ENCODE measurements at places on chromosomes 5 and 9. TPM values are rescaled to one million over a fixed set of nuclear protein-coding genes. Genes with fewer than 3 reads are reported as not detected.
A peak's percentile ranks its signal among the peaks of the same experiment; 100 is the strongest.

GRCh38 chr5:92242170-92242569 is 859.1 kb upstream of the ARRDC3 start:
- no peak overlapping the region for H3K4me3 ChIP-seq
- no peak overlapping the region for H3K27ac ChIP-seq
- H3K4me1 ChIP-seq, result no peaks in the 10 kb centered on the region
- DNase-seq, result no peak
- no peaks in the 10 kb centered on the region for H3K36me3 ChIP-seq

DNA sequence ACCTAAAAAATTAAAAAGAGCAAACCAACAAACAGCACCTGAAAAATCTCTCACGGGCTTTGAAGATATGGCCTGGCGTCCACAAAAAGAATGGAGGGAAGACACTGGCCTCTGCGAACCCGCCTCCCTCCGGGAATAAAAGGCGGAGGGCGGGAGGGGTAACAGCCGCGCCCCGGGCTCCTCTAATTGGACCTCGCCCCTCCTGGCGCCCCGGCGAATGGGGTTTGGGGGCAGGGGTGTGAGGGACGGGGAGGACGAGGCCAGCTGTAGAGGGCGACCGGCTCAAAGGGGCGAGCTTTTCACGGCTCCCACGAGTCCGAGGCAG is 753 bp downstream of the FANCC start:
- H3K27ac ChIP-seq, result peak overlapping the region; percentile 99
- DNase-seq, result peak; percentile 67
- H3K4me3 ChIP-seq, result peak overlapping the region; percentile 99
- no peaks in the 10 kb centered on the region for H3K27me3 ChIP-seq

DNA sequence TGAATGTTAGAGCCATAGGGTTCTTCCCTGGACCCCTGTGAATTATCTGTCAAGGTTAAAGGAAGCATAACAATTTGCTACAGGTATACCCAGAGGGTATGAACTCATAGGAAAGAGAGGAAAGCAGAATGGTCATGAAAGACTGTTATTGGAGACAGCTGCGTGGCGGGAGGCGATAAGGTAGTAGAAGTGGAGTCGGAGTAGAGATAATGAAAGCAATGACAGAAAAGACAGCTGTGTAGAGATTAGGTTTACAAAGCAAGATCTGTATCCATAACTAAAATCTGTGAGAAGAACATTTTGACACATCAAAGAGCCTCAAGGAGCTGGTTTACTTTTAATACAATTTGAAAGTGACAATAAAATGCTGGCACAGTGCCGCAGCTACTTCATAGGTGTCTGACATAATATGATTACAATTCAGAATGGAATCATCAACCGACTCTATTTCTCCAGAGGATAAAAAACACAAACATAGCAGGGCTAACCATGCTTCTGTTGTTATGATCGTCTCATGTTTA is 603.9 kb downstream of the CDH12 start:
- no peak overlapping the region for H3K27ac ChIP-seq
- DNase-seq, result no peak
- no peaks in the 10 kb centered on the region for H3K36me3 ChIP-seq
- H3K4me3 ChIP-seq, result no peak overlapping the region

DNA sequence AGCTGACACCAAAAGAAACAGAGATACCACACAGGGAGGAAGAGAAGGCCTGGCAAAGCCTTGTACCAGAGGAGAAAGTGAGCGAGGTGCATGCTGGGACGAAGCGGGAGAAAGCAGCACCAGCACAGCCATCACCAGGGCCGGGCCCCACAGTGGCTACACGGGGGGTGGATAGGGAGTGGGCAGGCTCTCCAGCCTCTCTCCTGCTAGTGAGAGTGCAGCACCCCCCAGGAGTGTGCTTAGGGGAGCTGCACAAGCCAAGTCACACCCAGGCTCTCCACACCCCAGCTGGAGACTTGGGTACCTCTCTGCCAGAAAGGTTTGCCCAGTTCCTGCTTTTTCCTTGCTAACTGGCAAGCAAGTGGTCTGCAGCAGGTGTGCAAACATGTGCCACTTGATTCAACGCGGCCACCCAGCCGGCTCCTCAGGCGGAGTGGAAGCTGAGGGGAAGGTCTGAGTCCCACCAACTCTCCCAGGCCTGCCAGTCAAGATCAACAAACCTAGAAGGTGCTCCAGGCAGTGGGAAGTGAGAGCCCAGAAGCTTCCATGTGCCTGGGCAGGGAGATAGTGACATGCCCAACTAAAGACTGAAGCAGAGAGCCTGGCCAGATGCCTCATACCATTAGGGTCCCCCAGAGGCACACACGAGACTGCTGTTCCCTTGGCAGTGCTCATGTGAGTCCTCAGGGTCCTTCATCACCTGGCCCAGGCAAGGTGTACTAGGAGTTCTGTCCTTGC is 39.9 kb downstream of the BICD2 start:
- H3K27me3 ChIP-seq, result no peaks in the 10 kb centered on the region
- DNase-seq, result no peak
- peaks cover 52% of the 10 kb centered on the region for H3K4me1 ChIP-seq
- peaks cover 43% of the 10 kb centered on the region for H3K36me3 ChIP-seq
- H3K4me3 ChIP-seq, result no peak overlapping the region

- peaks cover 10% of the 10 kb centered on the region for H3K4me1 ChIP-seq
- H3K27me3 ChIP-seq, result no peaks in the 10 kb centered on the region
- H3K27ac ChIP-seq, result peak overlapping the region; percentile 17
- no peak overlapping the region for H3K4me3 ChIP-seq
- DNase-seq, result no peak
Observed at GRCh38 chr5:58117542-58117941, 342.3 kb downstream of the PLK2 start.

- peak overlapping the region; percentile 28 for H3K4me3 ChIP-seq
- no peaks in the 10 kb centered on the region for H3K27me3 ChIP-seq
- DNase-seq, result no peak
- H3K4me1 ChIP-seq, result peaks cover 100% of the 10 kb centered on the region
- peaks cover 4% of the 10 kb centered on the region for H3K36me3 ChIP-seq
Observed at GRCh38 chr5:14675865-14676300, 11.4 kb downstream of the OTULIN start.

- no peak overlapping the region for H3K4me3 ChIP-seq
- H3K4me1 ChIP-seq, result peaks cover 33% of the 10 kb centered on the region
- peaks cover 8% of the 10 kb centered on the region for H3K36me3 ChIP-seq
- no peak overlapping the region for H3K27ac ChIP-seq
- no peaks in the 10 kb centered on the region for H3K27me3 ChIP-seq
Observed at GRCh38 chr5:168086104-168086610, 205.3 kb upstream of the WWC1 start.

DNA sequence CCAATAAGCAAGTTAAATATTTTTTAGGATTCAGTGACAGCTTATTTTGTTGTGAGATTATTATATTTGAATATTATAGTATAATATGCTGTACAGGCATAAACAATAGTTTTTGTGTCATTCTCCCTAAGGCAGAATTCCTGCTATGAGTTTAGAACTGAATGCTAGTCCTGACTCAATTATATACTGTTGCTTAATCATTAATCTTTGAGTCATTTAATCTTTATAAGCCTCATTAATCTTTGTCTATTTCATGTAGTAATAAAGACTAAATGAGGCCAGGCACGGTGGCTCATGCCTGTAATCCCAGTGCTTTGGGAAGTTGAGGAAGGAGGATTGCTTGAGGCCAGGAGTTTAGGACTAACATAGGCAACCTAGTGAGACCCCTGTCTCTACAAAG is 3.6 kb upstream of the DCP2 start:
- H3K36me3 ChIP-seq, result no peaks in the 10 kb centered on the region
- no peak overlapping the region for H3K27ac ChIP-seq
- H3K4me1 ChIP-seq, result peaks cover 22% of the 10 kb centered on the region
- H3K27me3 ChIP-seq, result no peaks in the 10 kb centered on the region

Gene SMIM27
- total RNA-seq, result 17.3 TPM

- H3K27ac ChIP-seq, result peak overlapping the region; percentile 68
- no peaks in the 10 kb centered on the region for H3K36me3 ChIP-seq
- H3K27me3 ChIP-seq, result no peaks in the 10 kb centered on the region
- H3K4me1 ChIP-seq, result peaks cover 59% of the 10 kb centered on the region
Observed at GRCh38 chr5:119355244-119355638, 578 bp upstream of the TNFAIP8 start.

Gene HAPLN1
- total RNA-seq, result 2.1 TPM

- peaks cover 37% of the 10 kb centered on the region for H3K27me3 ChIP-seq
- DNase-seq, result no peak
- no peak overlapping the region for H3K4me3 ChIP-seq
- no peak overlapping the region for H3K27ac ChIP-seq
- H3K4me1 ChIP-seq, result no peaks in the 10 kb centered on the region
Observed at GRCh38 chr5:115072266-115073064, 97.2 kb downstream of the TRIM36 start.

Gene SPAG8
- total RNA-seq, result 3.4 TPM

DNA sequence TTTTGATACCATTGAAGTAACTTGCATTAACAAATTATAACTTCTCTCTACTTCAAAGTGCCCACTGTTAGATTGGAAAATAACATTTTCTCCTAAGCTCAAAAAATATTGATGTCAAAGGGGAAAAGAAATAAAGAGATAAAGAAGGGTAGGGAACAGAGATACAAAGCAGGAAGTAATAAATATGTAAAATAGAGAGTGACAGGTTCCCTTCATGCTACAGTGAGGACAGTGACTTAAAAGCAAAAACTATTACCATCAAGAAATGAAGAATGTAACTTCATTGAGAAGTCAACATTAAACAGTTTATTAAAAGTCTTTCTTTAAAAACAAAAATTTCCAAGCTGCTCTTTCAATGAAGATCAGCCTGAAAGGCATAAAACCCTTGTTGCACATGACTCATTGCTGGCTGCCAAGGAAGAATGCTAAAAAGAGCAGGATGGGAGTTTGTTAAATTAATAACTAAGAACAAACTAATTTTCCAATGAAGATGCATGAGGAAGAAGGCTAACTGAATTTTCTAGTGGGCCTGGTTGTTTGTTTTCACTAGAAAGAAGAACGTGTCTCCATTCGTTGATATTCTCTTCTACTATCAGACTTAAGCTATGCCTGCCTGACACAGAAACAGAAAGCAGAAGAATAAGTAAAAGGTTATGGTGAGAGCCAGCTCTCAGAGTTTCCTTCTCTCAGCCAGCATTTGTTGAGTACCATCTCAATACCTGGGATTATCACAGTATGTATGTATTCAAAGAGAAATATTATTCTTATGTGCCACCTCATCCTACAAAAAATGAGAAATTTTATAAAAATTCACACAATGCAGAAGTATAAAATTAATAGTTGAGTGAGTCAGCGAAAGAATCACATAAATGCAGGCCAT is 197.8 kb upstream of the NREP start:
- no peak overlapping the region for H3K27ac ChIP-seq
- H3K27me3 ChIP-seq, result no peaks in the 10 kb centered on the region
- H3K4me3 ChIP-seq, result no peak overlapping the region
- peaks cover 6% of the 10 kb centered on the region for H3K4me1 ChIP-seq
- no peaks in the 10 kb centered on the region for H3K36me3 ChIP-seq

DNA sequence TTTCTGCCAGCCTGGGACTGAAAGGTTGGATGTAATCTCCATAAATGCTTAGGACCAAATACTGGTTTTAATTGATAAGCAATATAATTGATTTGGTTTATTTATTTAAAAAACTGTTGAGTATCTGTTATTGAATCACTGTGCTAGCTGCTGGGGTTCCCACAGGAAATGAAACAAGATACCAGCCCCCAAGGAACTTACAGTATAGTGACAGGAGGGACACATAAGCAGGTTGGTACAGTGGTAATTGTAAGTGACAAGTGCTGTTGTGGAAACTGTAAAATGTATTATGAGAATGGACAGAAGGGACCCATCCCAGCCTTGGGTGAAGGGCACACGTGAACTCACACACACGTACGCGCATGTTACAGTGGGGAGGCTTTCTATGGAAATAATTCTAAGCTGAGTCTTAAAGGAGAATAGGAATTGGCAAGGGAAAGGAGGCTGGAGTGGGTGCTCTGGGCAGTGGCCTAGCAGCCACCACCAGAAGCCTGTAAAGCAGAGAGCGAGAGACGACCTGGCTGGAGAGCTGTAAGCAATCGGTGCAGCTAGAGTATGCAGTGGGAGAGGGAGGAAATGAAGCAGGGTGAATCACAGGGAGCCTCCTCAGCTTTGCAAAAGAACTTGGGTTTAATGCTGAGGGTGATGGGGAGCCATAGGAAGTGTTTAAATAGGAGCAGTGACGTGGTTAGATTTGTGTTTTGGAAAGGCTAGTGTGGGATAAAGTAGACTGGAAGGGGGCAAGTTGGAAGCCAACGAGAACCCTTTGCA is 39.3 kb downstream of the GLRA1 start:
- H3K27ac ChIP-seq, result no peak overlapping the region
- no peak for DNase-seq
- no peaks in the 10 kb centered on the region for H3K36me3 ChIP-seq
- H3K27me3 ChIP-seq, result no peaks in the 10 kb centered on the region
- H3K4me3 ChIP-seq, result no peak overlapping the region
- peaks cover 21% of the 10 kb centered on the region for H3K4me1 ChIP-seq

- H3K27ac ChIP-seq, result no peak overlapping the region
- H3K4me1 ChIP-seq, result peaks cover 6% of the 10 kb centered on the region
- H3K4me3 ChIP-seq, result no peak overlapping the region
- H3K36me3 ChIP-seq, result no peaks in the 10 kb centered on the region
Observed at GRCh38 chr5:143824851-143825720, 13.1 kb downstream of the HMHB1 start.

Gene CERT1
- 28.8 TPM for total RNA-seq

Gene OMD
- 6.4 TPM for total RNA-seq

DNA sequence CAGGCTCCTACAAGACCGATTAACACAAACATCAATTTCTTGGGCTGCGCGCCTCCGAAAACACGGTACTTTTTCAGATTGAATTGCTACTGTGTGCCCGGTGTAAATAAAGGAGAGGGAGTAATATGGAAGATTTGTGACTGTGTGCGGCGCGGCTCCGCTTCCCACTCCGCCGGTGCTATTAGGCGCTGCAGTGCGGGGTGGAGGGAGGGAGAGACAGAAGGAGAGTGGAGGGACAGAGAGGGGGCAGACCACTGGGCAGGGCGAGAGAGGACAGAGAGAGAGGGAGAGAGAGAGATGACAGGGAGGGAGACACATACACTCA is 24.7 kb upstream of the RNU6ATAC start:
- no peaks in the 10 kb centered on the region for H3K36me3 ChIP-seq
- H3K27ac ChIP-seq, result no peak overlapping the region
- DNase-seq, result no peak
- no peaks in the 10 kb centered on the region for H3K27me3 ChIP-seq

Gene PCDHB2
- 1.1 TPM for total RNA-seq

Gene RGP1
- total RNA-seq, result 30.2 TPM

Gene PCDHGA12
- total RNA-seq, result 4.8 TPM

- H3K27ac ChIP-seq, result no peak overlapping the region
- DNase-seq, result no peak
- no peak overlapping the region for H3K4me3 ChIP-seq
Observed at GRCh38 chr5:1435369-1435768, 9.9 kb downstream of the SLC6A3 start.

DNA sequence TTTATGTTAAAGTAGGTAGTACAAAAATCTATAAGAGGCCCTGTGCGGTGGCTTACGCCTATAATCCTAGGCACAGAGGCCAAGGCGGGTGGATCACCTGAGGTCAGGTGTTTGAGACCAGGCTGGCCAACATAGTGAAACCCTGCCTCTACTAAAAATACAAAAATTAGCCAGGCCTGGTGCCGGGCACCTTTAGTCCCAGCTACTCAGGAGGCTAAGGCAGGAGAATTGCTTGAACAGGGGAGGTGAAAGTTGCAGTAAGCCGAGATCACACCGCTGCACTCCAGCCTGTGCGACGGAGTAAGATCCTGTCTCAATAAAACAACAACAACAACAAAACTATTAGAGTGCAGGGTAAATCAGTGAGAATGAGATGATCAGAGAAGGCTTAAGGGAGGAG is 634.5 kb downstream of the NR2F1-AS1 start:
- no peak for DNase-seq
- H3K27ac ChIP-seq, result no peak overlapping the region
- H3K4me3 ChIP-seq, result no peak overlapping the region
- H3K27me3 ChIP-seq, result no peaks in the 10 kb centered on the region

All from left ventricle myocardium inferior (tissue), 1 donor.